ENCODE measurements at places on chromosomes 7 and 10.

- DNase-seq, result no peak
Observed at GRCh38 chr7:94297397-94297838, 97.3 kb upstream of the COL1A2 start.

- DNase-seq, result no peak
Observed at GRCh38 chr7:106588422-106589197, 72.3 kb downstream of the CCDC71L start.

DNA sequence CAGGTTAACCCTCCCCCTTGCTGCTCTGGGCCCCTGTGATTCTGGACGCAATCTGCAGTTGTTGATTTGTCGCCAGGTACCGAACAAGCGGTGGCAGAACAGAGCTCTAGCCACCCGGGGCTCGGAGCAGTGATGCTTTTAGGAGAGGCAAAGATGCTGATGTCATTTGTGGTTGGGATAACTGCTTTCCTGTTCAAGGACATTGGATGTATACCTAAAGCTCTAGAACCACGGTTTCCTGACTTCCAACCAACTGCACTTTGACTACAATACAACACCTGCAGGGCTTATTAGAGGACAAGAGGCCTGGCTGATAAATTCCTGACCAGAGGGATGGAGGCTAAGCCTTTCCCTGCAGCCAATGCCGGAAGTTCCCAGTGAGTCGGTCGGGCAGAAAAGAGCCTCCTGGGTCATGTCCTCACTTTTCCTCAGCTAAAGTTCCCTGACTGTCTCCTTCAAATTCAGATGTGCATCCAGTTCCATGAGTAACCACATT is 6.5 kb upstream of the RBM20 start:
- no peak for DNase-seq

GRCh38 chr7:101636822-101637623 is 7.9 kb upstream of the MYL10 start:
- DNase-seq, result no peak

- DNase-seq, result no peak
Observed at GRCh38 chr10:96283756-96284155, 12.4 kb upstream of the BLNK start.

- DNase-seq, result no peak
Observed at GRCh38 chr10:24097751-24098207, 111.2 kb upstream of the KIAA1217 start.

DNA sequence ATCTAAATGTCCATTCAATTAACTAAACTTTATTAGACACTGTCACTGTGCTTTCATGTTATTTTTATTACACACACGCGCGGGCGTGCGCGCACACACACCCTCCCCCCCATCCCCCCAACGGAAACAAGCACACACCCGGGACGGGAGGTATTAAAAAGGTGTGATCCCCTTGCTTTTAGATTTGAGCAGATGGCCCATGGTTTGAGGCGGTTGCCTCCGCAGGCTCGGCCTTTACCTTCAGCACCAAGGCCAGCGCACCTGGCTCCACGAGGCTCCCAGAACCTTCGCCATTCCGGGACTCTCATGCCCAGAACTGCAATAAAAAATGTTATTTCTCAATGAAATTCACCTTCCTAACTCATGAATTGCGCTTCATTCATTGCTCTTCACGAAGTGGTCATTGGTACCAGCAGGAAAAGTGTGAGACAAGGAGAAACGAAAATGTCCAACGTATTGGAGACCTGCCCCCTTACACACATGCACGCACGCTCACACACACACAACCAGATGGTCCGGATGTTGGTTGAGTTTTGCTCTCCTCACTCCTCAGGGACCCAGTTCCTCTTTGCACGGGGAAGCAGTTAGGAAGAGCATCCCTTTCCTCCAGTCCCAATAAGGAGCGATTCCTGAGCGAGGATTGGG is 20.8 kb upstream of the PTF1A start:
- DNase-seq, result no peak

DNA sequence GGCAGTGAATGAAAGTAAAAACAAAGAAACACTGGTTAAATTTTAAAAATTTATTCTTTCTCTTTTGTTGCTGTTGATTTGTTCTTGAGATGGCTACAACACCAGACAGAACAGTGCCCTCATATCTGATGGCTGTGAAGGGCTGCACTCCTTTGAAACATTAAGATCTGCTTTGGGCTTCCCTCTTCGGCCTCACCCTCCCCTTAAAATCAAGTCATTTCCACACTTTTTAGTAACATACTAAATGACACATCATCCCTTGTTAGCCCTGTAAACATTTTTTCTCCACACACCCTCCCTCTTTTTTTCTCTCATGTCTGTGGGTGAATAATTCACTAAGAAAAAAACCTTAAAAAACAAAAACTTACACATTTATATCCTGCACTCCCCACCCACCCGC is 16.4 kb downstream of the IRF5 start:
- DNase-seq, result no peak

DNA sequence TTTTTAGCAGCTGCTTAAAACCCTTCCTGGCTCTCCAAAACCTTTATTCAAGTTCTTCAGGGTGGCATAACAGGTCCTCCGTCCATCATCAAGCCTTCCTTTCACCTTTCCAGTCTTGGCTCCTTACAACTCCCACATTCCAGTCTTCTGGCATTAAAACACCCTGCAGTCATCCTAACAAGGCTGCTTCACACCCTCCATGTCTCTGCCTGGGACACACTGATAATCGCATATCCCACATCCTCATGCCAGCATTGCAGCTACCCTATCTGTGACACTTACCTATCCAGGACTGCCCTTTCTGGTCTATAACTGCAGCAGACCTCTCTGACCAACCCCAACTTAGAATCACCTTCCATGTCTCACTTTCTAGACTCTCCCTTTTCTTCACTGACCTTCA is 2.6 kb upstream of the TLL2 start:
- DNase-seq, result no peak

- DNase-seq, result no peak
Observed at GRCh38 chr10:61244261-61244775, 208.9 kb downstream of the TMEM26 start.

- no peak for DNase-seq
Observed at GRCh38 chr10:11435581-11435981, 175.9 kb downstream of the USP6NL start.

DNA sequence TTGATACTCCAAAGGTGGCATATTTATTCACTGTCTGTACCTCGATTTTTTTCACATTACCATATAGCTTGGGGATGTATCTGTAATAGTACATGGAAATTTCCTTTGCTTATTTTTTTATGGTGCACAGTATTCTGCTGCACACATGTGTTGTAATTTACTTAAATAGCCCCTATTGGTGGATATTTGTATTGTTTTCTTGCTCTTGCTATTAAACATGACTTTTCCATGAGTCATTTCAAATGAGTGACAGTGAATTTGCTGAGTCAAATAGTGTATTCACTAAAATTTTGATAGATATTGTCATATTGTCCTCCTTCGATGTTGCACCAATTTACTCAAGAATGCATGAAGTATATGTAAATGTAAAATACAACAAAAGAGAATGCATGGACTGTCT is 122.7 kb upstream of the STEAP4 start:
- DNase-seq, result no peak

- no peak for DNase-seq
Observed at GRCh38 chr7:73429622-73430505, 3.7 kb upstream of the FZD9 start.

DNA sequence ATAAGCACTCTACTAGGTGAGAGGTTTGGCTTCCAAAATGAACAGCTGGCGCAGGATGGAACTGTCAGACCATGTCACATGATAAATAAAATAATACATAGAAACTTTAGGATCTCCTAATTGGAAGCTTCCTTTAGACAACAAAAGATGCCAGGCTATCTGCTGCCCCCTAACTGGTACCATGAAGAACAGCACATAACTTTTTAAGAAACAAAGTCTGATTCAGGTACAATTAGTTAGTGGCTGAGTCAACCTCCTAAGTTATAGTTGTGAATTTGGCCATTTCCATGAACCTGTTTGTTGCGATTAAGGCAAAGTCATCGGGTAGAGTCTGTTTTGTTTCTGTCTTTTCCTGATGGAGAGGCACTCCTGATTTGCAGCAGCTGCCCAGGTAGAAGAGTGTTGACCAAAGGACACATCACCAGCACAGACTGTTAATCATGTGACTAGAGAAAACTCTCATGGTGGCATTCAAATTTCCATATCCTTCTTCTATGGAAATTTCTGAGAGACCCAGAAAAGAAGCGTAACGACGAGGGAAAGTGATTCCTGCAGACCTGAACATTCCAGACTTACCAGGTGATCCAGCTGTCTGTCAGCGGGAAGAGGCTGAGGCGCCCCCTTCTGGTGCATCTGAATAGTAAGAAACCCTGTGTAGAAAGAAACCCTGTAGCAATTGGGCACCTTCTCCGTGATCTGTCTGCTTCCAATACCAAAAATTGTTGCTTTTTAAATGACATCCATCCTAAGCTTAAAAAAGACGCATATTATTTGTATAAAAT is 8.6 kb upstream of the INHBA start:
- no peak for DNase-seq
